ENCODE measurements at places on chromosomes 1 and 21.

DNA sequence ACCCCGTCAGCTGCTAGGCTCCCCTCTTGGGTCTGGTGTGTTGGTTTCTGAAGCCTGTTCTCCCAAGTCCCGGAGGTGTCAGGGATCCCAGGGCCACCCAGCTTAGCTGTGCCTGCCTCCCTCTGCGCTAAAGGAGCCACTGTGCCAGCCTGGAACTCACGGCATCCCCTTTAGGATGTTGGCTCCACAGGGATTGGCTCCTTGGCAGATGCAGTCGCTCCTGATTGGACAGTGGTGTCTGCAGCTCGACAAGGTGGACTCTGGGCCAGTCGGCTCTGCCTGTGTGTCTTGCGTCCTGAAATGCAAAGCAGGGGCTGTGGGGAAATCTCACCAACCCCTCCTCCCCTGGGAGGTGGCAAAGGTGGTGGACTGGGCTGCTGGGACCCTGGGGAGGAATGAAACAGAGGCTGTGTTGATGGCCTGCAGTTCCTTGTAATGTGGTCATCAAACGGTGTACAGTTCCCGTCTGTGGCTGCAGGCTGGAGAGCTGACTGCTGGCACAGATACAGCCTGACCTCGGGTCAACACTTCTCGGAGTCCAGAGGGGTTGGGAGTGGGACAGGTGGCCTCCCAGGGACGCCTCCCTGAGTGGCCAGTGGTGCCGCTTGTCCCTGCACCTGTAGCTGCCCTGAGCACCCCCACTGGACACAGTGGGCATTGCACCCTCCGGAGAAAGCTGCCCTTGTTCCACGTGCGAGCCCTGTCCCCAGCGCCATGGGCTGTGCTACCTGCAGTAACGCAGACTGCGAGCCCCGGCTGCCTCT lies 11.5 kb upstream of the KCNAB2 start:
- no peak for DNase-seq

GRCh38 chr1:116388122-116388521 lies 15.1 kb downstream of the ATP1A1 start:
- DNase-seq, result no peak

- no peak for DNase-seq
Observed at GRCh38 chr1:212518188-212519054, 85.7 kb downstream of the NENF start.

DNA sequence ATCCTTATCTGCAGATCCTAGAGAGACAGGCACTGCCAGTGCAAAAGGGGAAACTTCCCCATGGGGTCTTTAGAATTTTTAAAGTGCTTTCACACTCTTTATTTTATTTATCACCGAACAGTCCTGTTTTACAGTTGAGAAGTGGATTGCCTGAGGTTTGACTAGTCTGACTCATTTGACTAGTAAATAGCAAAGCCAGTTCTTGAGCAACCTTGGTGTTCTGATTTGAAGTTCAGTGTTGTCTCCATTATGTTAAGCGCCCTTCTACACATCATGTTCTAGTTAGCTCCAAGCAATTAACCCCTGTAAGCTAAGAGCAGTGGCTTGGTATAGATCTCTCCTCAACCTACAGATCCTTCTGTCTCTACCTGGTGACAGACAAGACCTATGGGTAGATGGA lies 262.9 kb downstream of the CACNA1E start:
- no peak for DNase-seq

- DNase-seq, result no peak
Observed at GRCh38 chr1:89360716-89361115, 3.1 kb upstream of the GBP6 start.

DNA sequence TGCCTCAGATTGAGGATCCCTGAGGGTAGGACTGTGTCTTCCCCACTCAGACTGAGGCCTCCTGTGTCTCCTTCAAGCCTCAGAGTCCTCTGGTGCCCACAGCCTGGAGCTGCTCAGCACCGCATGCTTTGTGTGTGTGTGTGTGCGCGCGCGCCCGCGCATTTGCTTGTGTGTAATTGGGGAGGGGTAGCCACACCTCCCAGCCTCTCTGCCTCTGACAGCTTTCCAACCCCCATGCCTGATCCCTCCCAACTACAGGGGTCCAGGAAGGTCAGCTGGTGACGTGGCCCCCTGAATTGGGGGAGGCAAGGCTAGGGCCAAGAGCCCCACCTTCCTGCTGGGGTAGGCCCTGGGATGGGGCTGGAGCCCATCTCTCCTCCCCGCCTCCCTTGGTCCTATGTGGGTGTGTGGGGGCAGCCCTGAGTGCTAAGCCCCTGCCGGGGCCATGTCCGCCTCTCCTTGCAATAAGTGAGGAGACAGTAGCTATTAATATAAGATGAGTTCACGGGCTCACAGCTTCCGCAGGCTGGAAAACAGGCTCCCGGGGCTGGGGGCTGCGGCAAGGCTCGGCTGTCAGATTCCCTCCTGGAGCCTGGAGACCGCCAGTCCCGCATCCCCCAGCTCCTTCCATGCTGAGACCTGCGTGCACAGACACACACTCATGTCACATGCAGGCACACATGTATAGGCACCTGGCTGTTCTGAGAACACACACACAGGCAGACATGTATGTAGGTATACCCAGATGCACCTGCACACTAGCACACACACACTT lies 7.0 kb downstream of the GPR3 start:
- no peak for DNase-seq

GRCh38 chr21:26099610-26100219 lies 70.9 kb downstream of the APP start:
- no peak for DNase-seq

GRCh38 chr1:237834461-237834860 lies 56.3 kb downstream of the ZP4 start:
- no peak for DNase-seq

GRCh38 chr1:47175227-47175934 lies 14.5 kb downstream of the PDZK1IP1 start:
- DNase-seq, result peak; percentile 58

Data from GDM1 (cell line).